ENCODE measurements at places on chromosomes 6 and 20. TPM values are rescaled to one million over a fixed set of nuclear protein-coding genes. Genes with fewer than 3 reads are reported as not detected.

The NOP56 gene
- 205 TPM for total RNA-seq

The EPHA7 gene
- total RNA-seq, result 1.00 TPM

The KCNQ5 gene
- total RNA-seq, result 1.00 TPM

The VSX1 gene
- not detected for total RNA-seq

The TSPO2 gene
- total RNA-seq, result not detected

The CDSN gene
- total RNA-seq, result not detected

The PPARD gene
- 15.5 TPM for total RNA-seq

The SLC22A7 gene
- total RNA-seq, result not detected

The TAF11 gene
- 18.6 TPM for total RNA-seq

The APCDD1L gene
- 11.0 TPM for total RNA-seq

The ZNF831 gene
- total RNA-seq, result not detected

The RIOK1 gene
- total RNA-seq, result 20.3 TPM

The THBD gene
- total RNA-seq, result 18.5 TPM

The HLA-DRB5 gene
- not detected for total RNA-seq

The PTCRA gene
- not detected for total RNA-seq

The SIRPB2 gene
- not detected for total RNA-seq

The CST7 gene
- total RNA-seq, result 0.37 TPM

The ADTRP gene
- total RNA-seq, result 6.9 TPM

The RIPOR3 gene
- 15.6 TPM for total RNA-seq

All from uterine smooth muscle cell (primary cell).